ENCODE measurements at places on chromosomes 7 and 10.

DNA sequence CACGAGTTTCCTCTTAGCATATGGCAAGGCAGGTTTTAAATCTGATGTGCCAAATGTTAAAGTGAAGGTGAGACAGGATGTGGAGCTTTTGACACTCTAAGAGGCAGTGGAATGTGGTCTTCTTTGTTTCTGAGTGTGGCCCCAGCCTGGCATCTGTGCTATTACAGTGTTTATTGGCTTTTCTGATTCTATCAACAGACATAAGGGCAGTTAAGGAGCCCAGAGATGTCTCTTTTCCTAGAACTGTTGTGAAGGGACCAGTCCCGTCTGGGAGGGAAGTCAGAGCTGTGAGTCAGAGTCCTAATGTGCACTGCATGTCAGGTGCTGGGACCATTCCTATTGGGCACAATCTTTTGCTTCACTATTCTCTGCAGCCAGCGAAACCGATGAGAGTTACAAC is 32.5 kb downstream of the TRUB1 start:
- no peak overlapping the region for H3K4me3 ChIP-seq
- DNase-seq, result no peak
- H3K27ac ChIP-seq, result no peak overlapping the region
- H3K27me3 ChIP-seq, result no peaks in the 10 kb centered on the region

DNA sequence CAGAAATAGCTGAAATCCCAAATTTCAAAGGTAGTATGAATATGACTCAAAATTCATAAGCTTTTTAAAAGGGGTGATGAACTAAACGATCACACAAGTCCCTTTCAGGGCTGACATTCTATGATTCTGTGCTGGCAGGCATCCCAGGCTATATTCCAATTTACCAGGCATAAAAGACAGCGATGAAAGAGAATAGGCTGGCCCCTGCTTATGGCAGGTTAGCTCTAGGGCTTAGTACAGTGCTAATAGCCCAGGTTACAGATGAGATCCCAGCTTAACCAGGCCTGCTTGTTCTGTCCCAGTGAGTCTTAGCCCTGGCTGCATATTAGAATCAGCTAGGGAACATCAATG is 56.4 kb downstream of the CDHR3 start:
- DNase-seq, result no peak
- no peaks in the 10 kb centered on the region for H3K27me3 ChIP-seq

DNA sequence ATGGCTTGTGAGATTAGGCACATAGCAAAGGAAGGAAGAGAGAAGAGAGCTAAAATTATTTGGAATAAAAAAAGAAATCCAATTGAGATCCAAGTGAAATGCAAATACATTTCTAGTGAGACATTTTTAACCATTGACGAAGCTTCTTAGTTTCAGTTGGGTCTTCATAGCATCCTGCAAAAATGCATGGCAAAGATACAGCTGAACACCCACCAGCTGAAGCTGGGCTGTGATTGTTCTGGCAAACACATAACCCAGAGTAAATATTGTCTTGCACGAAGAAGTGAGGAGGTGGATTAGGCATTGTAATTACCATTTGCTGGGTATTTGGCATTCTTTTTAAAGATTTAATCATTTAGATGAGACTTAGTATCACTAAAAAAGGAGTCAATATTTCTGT is 409.4 kb downstream of the GRM8 start:
- no peak for DNase-seq
- H3K4me3 ChIP-seq, result no peak overlapping the region
- no peaks in the 10 kb centered on the region for H3K4me1 ChIP-seq
- no peaks in the 10 kb centered on the region for H3K36me3 ChIP-seq
- no peak overlapping the region for H3K27ac ChIP-seq
- H3K27me3 ChIP-seq, result no peaks in the 10 kb centered on the region

DNA sequence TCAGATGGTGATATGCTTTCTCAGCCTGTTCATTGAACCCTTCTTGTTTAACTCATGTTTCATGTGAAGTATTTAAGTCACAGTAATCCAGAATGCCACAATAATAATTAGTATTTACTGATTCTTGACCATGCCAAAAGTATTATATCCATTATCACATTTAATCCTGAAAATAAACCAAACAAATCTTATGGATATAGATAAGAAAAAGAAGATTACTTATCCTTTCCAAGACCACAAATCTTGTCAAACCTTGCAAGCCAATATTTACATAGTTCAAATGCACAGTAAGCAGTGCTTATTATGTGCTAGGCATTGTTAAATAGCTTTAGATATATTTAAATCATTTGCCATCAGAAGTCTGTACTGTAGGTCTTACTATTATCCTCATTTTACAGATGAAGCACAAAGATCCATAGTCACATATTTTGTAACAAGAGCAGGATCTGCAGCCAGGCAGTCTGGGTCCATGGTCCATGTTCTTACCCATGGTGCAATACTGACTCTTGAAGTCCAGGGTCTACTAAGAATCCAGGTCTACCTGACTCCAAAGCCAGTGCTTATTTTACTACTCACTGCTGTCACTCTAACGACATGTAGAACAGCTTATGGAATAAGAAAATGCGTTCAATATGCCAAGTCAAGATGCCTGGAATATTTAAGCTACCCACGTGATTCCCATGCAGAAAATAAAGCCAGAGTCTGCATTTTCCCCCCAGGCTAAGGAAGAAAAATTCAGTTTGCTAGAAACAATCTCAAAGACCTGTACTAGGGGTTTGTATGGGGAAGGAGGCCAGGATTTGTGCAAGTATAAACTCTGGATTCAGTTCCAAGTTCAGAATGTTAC is 984.8 kb upstream of the LRRTM3 start:
- no peaks in the 10 kb centered on the region for H3K36me3 ChIP-seq
- H3K27me3 ChIP-seq, result no peaks in the 10 kb centered on the region
- H3K4me1 ChIP-seq, result no peaks in the 10 kb centered on the region
- no peak overlapping the region for H3K4me3 ChIP-seq

DNA sequence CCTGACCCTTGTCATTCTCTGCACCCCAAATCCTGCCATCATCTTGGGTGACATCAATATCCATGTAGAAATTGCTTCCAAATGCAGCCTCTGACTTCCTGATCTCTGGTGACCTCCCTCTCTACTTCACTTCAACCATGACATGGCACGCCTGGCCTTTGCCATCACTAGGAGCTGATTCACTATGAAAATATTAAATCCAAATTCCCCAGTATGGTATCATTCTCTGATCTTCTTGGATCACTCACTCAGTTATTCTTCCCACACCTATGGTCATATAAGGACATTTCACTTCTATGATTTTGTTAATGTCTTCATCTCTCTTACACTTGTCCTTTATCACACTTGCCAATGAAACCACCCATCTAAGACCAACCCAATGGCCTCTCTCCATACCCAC is 73.7 kb upstream of the ODAD2 start:
- no peaks in the 10 kb centered on the region for H3K36me3 ChIP-seq
- DNase-seq, result no peak
- H3K27ac ChIP-seq, result no peak overlapping the region
- no peak overlapping the region for H3K4me3 ChIP-seq
- H3K27me3 ChIP-seq, result no peaks in the 10 kb centered on the region

GRCh38 chr7:96591900-96592676 is 117.6 kb downstream of the SEM1 start:
- peaks cover 6% of the 10 kb centered on the region for H3K4me1 ChIP-seq
- no peak for DNase-seq
- H3K27ac ChIP-seq, result no peak overlapping the region
- H3K36me3 ChIP-seq, result no peaks in the 10 kb centered on the region

DNA sequence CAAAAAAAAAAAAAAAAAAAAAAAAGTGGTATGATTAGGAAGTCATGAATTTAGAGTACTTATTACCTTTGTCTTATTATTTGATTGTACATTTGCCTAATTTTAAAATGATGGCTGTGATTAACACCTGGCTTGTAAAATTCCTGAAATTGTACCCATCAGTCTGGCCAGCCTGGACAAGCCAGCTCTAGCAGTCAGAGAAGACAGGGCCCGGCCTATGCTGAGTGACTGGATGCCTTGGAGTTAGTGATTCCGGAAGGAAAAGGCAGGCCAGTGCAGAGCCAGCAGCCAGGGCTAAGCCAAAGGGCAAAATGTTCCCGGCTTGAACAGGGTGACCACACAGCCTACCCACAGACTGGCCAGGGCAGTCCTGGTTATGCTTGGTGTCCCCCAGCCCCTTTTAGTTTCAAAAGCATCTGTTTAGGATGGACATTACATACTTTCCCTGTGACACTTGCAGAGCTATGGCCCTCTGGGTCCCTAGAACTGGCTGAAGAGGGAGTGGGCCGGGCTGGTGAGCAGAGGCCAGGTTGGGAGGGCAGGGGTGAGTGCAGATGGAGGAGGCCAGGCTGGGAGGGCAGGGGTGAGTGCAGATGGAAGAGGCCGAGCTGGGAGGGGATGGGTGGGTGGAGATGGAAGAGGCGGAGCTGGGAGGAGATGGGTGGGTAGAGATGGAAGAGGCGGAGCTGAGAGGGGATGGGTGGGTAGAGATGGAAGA is 61.7 kb downstream of the PROSER2 start:
- H3K36me3 ChIP-seq, result no peaks in the 10 kb centered on the region
- DNase-seq, result no peak
- peaks cover 18% of the 10 kb centered on the region for H3K4me1 ChIP-seq
- H3K27me3 ChIP-seq, result no peaks in the 10 kb centered on the region
- H3K4me3 ChIP-seq, result no peak overlapping the region

All from thyroid gland (tissue), 4 donors.